ENCODE measurements at places on chromosomes 6 and 20. TPM values are rescaled to one million over a fixed set of nuclear protein-coding genes. Genes with fewer than 3 reads are reported as not detected.

DNA sequence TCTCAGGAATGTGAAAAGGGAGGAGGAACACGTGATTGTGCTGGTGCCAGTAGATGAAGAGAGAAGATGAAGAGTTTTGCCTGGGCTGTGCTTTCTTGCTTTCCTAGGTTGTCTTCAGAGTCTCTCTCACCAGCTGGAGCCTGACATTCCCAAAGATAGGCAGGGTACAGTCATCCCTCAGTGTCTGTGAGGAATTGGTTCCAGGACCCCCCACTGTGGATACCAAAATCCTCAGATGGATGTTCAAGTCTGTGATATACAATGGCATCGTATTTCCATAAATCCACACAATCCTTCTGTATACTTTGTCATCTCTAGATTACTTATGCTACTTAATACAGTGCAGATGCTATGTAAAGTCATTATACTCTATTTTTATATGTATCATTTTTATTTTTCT is 113.5 kb downstream of the SAMD5 start:
- H3K4me1 ChIP-seq: no peaks in the 10 kb centered on the region
- no peak overlapping the region for H3K4me3 ChIP-seq
- no peaks in the 10 kb centered on the region for H3K27me3 ChIP-seq
- DNase-seq: no peak
- H3K36me3 ChIP-seq: no peaks in the 10 kb centered on the region
- no peak overlapping the region for H3K27ac ChIP-seq

DNA sequence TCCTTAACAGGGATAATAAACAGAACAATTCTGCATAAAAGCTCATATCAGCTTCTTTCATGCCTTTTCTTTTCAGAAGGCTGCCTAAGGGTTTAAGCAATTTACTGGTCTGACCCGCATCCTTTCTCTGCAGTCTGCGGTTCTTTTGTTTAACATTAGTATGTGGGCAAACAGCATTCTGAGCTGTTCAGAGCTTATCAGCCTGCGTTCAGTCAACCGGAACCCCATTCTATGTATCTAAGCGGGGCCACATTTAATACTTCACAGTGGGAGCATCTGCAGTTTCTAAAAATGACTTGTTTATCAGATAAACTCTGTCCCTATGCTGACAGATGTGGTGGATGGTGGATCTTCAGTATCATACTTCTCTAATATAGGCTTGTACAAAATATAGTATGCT is 758.9 kb upstream of the MMS22L start:
- no peak for DNase-seq
- no peaks in the 10 kb centered on the region for H3K36me3 ChIP-seq
- H3K4me1 ChIP-seq: peaks cover 11% of the 10 kb centered on the region

- no peaks in the 10 kb centered on the region for H3K36me3 ChIP-seq
- H3K27me3 ChIP-seq: peaks cover 10% of the 10 kb centered on the region
- peak; percentile 89 for DNase-seq
- H3K4me1 ChIP-seq: no peaks in the 10 kb centered on the region
- no peak overlapping the region for H3K4me3 ChIP-seq
Measured at GRCh38 chr20:1313236-1313964, 15.5 kb downstream of the SDCBP2 start.

DNA sequence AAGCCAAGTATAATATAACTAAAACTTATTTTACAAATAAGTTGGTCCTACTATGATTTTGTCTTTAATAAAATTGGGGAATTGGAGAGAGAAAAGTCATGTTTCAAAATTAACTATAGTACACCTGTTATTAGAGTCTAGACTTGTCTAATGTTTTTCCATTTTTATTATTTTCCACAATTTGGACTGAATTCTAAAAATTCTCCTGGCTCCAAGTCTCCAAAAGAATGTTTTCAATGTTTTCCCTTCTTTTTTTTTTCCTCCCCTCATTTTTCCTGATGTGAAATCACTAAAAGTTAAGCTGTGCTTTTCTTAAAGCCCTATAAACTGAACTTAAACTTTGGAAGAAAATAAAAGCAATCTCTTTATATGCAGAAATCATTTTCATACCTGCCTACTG is 11.3 kb downstream of the PTGIS start:
- H3K27me3 ChIP-seq: no peaks in the 10 kb centered on the region
- peaks cover 8% of the 10 kb centered on the region for H3K4me1 ChIP-seq
- no peak overlapping the region for H3K4me3 ChIP-seq
- no peaks in the 10 kb centered on the region for H3K36me3 ChIP-seq
- H3K27ac ChIP-seq: no peak overlapping the region
- DNase-seq: no peak

- no peaks in the 10 kb centered on the region for H3K27me3 ChIP-seq
- DNase-seq: no peak
- H3K36me3 ChIP-seq: no peaks in the 10 kb centered on the region
- H3K27ac ChIP-seq: no peak overlapping the region
Measured at GRCh38 chr6:157681041-157681650, 141.9 kb upstream of the SNX9 start.

DNA sequence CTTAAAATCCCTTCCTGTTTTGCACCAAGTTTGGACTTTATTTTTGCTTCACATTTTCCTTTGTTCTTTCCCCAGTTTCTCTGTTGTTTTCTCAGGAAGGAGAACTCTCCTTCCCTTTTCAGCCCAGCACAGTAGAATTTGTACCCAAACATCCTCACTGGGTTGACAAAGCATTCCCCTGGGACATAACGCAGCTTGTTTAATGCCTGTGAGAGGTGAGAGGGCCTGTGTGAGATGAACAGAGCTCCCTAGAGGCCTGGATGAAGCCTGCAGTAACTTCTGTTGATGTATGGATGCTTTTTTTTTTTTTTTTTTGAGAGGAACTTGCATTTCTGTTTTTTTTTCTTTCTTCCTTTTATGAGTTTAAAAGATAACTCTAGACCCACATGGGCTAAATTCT is 104.9 kb upstream of the SLC22A23 start:
- no peak overlapping the region for H3K4me3 ChIP-seq
- DNase-seq: peak; percentile 35
- peaks cover 16% of the 10 kb centered on the region for H3K4me1 ChIP-seq
- H3K27ac ChIP-seq: no peak overlapping the region
- H3K27me3 ChIP-seq: no peaks in the 10 kb centered on the region
- H3K36me3 ChIP-seq: no peaks in the 10 kb centered on the region

Gene HLA-DMB
- not detected for total RNA-seq

Gene LY6G6C
- total RNA-seq: not detected

Gene DNMT3B
- 11.9 TPM for total RNA-seq
